Stromal cell of bone marrow (primary cell): ENCODE measurements at places on chromosomes 7 and 10.

DNA sequence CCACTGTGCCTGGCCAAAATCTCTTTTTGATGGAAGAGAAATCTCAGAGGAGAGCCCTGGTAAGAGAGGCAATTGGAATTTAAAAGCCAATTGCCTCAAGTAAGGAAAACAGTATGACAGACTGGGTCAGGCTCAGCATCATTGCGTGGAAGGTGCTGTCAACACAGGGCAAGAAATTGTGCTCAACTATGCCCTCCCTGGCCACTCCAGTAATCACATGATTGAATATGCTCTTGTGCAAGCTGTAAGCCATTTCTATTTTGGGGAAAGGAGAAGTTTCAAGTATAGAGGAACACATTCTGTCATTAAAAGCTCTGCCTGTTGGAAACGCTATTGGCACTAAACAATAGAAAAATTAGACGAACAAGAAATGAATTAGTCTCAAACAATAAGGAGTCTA lies 1127.7 kb downstream of the REEP3 start:
- no peak for DNase-seq

DNA sequence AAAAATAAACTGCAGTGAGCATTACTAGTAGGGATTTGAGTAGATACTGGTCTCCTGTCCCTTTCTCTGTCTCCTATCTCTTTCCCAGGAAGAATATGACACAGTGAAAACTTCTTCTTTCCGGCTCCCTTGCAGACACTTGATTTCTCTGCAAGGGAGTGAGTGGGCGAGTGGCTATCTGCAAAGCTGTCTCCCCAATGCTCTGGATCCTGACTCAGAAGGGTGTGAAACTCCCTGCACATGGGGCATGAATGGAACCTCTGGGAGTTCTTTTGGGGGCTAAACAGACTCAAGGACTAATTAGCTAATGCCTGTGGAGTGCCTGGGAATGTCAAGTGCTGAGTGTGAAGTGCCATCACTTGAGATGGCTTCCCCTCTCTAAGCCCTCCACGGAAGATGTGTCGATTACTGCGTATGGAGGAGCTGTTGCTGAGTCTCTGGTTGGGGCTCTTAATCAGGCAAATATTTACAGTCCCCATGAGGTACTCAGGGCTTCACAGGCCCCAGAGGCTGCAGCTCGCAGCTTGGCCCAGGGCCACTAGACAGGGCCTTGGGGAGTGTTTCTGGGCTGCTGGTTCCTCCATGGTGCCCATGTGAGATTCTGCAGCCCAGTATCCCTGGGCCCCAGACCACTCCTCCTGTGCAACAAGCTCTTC lies 139.8 kb downstream of the RPS24 start:
- no peak for DNase-seq

- DNase-seq: no peak
These were observed 49.5 kb downstream of the GNAI1 start for GRCh38 chr7:80183900-80184685.

GRCh38 chr10:126405239-126405775 lies 17.0 kb upstream of the ADAM12 start:
- no peak for DNase-seq

GRCh38 chr7:17094963-17095574 lies 203.4 kb upstream of the AHR start:
- DNase-seq: peak; percentile 61
